ENCODE measurements at places on chromosomes 1 and 21.

DNA sequence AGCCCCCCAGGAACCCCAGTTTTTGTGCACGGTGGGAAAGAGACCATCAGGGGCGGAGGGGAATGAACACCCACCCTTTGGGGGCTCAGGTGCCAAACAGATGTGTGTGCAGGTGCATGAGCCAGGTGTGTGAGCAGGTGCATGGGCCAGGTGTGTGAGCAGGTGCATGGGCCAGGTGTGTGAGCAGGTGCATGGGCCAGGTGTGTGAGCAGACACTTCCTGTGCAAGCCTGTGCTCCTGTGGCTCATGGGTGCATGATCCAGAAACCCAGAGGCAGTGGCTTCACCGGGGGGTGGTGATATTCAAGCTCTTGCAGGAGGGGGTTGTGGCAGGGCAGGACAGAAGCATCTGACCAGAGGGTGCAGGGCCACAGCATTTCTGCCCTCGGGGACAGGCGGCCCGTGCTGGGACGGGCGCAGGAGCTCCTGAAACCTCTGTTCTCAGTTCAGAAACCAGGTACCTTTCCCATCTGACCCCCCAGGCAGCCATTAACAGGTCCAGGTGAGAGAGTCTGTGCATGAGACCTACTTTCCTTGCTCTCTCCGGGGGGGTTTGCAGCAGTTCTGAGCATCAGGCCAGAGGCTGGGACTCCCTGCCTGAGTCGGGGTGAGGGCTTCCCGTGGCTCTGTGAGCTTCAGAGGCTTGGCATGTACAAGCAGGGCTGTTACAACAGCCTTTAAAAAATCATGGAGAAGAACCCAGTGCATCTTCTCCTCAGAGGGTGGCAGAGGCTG is 29.1 kb downstream of the COL18A1 start:
- no peak for DNase-seq

- DNase-seq: no peak
These were observed 33.3 kb downstream of the OSBPL9 start for GRCh38 chr1:51650198-51650597.

DNA sequence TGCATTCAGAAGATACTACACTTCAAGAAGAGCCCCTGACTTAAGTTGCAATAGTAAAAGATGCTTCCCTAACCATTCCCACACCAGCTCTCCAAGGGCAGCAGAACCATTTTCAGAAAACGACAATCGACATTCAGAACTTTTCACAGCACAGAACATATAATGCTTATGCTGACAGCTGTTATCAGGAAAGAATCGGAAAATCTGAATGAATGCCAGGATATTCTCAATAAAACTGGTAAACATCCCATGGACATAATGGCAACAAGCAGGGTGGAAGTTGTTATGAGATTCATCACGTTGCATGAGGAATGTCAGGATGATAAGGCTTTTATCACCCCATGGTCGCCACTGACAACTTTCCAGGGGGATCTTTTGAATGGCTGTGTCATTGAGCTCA is 246.6 kb upstream of the CHRM3 start:
- DNase-seq: no peak

DNA sequence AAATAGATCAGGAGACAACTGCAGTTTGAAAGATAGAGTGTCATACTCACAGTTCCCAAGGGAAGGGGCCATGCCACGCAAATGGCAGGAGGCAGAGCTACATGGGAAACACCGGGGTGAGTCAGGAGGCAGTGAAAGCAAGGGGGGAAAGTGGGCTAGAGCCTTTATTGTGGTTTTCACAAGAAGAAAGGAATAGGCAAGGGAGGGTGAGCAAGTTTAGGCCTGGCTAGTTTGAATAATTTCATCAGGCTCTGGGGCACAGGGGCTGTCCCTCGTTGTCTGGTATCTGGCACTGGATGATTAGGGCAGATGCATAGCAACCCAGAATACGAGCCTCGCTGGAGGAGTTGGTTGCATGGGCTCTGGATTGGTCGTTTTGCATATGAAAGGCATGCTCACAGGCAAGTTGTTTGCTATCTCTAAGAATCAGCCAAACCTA is 17.0 kb upstream of the ITLN2 start:
- DNase-seq: no peak

- peak; percentile 85 for DNase-seq
These were observed 72.2 kb downstream of the CD46 start for GRCh38 chr1:207823880-207824566.

GRCh38 chr1:202202500-202203168 is 9.0 kb downstream of the LGR6 start:
- no peak for DNase-seq

- DNase-seq: peak; percentile 80
These were observed 521 bp upstream of the CDC7 start for GRCh38 chr1:91499904-91500755.

DNA sequence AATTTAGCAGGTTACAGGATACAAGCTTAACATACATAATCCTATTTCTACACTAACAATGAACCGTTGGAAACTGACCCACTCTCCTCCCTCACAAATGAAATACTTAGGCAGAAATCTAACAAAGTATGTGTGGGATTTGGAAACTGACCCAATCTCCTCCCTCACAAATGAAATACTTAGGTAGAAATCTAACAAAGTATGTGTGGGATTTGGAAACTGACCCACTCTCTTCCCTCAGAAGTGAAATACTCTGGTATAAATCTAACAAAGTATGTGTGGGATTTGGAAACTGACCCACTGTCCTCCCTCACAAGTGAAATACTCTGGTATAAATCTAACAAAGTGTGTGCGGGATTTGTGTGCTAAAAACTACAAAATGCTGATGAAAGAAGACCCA is 60.3 kb downstream of the TRAF5 start:
- no peak for DNase-seq

DNA sequence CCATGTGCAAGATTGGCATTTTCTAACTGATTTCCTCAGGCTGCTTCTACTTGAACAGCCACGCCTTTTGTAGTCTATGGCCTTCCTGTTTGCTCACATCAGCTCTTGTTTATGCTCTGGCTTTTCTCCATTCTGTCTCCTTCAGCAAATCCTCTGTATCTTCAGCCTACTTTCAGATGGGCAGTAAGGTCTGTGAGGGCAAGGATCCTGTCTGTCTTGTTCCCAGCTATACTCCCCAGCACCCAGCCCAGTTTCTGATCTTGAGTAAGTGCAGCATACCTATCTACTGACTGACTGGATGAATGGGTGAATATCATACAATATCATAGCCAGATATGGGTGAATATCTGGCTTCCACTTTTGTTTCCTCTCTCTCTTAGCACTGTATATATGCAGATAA is 438.1 kb downstream of the LMO4 start:
- DNase-seq: no peak

- no peak for DNase-seq
These were observed 42.1 kb downstream of the CAMSAP2 start for GRCh38 chr1:200780545-200781369.

- DNase-seq: no peak
These were observed 20.5 kb downstream of the DSTYK start for GRCh38 chr1:205190845-205191577.

GRCh38 chr1:201296352-201296751 is 13.0 kb downstream of the PKP1 start:
- DNase-seq: no peak

- DNase-seq: no peak
These were observed 9.6 kb upstream of the CD34 start for GRCh38 chr1:207920444-207921021.

DNA sequence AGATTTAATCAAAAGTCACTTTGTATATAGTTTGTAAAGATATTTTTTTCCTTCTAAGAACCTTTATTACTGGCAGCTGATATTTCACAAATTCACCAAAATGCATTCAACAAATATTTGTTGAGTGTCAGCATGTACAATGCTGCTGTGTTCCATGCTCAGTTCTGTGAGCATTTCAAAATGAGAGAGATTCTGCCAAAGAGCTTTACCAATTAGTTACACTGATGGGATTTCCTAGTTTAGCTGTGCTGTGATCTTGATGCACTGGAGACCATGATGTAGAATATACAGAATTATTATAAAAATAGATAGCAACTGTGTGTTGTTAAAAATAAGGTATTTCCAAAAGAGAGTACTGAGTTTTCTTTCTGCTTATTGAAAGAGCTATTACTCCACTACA is 225.6 kb downstream of the BRINP3 start:
- no peak for DNase-seq

DNA sequence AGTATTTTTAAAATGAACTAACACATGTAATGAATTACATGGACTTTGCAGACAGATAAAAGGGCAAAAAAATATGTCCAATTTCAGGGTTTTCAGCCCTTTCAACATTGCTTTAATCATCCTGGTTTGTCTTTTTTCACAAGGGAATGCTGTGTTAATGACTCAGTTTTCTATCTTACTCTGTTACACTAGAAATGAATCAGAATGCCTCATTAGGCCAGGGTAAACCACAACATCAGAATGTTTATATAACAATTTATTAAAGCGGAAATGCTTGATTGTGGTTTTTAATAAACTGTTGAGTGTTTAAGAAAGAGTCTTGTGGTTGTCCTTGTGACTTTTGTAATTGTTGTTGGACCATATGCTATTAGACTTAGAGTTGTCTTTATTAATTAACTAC is 13.5 kb downstream of the GORAB start:
- no peak for DNase-seq

DNA sequence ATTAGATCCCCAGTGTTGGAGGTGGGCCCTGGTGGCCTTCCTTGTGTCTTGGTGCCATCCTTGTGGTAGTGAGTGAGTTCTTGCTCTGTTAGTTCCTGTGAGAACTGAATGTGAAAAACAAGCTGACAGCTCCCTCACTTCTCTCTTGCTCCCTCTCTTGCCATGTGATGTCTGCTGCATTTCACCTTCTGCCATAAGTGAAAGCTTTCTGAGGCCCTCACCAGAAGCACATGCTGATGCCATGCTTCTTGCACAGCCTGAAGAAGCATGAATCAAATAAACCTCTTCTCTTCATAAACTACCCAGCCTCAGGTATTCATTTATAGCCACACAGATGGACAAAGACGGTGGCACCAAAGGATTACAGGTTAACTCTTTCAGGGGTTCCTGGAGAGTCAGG is 166.1 kb upstream of the ETV3 start:
- no peak for DNase-seq

DNA sequence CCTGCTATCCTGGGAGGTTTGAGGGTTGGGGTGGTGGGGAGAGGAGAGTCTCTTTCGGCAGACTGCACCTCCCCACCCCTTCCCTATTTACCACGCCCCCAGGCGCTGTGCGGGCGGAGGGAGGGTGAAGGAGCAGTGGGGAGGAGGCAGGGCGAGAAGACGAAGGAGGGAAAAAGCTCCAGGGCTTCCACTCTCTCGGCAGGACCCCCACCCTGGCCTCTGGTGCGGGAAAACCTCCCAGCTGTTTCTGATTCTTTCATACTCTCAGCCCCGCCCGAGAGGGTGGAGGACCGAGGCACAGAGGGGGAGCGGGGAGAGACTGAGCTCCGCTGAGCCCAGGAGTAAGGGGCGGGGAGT is 866 bp upstream of the WNT2B start:
- no peak for DNase-seq

- DNase-seq: no peak
These were observed 31.8 kb downstream of the EPHA8 start for GRCh38 chr1:22595108-22595507.

DNA sequence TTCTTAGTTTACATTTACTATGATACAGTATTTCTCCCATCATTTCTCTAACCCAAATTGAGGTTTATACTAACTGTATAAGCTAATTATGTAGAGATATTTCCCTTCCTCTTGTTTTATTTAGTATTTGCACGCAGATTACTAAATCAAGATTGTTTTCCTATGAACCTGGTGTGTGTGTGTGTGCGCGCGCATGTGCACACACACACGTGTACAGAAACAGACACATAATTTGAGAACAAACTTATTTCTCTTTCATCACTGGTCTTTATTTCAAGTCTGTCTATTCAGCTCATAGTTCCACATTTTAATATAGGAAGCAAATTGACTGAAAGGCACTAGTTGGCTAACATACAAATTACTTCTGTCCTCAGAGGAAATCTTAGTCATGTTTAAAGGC is 19.7 kb upstream of the COL24A1 start:
- DNase-seq: no peak

DNA sequence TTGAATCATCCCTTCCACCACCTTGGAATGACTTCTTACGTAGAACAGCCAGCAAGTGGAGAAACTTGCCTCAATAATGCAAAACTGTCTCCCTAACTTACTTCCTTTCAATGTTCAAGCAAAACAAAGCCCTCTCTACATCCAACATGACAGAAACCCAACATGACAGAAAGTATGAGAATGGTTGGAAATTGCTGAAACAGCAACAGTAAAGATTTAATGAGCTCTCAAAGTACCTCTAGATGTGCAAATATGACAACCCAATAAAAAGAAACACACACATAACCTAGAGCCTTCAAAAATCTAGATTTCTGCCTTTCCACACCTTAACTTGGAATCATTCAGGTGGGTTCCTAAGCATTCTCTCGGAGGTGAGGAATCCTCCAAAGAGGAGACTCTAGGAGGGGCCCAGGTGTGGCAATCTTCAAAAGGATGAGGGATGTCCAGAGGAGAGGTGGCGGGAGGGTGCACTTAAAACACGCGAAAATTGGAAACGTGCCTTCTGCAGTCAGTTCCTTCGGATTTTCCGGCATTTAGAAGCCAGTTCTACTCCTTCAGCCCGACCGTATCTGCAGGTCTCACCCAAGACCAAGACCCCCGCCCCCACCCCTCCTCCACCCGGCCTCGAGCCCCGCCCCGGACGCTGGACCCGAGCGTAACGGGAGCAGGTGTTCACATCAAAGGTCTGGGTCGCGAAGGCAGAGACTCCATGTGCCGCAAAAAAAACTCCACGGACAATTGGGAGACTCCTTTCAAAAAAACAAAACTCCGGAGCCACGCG is 996 bp upstream of the MGST3 start:
- DNase-seq: no peak

GRCh38 chr1:1325288-1326074 is 879 bp downstream of the CPTP start:
- DNase-seq: no peak

- no peak for DNase-seq
These were observed 146.2 kb upstream of the TMEM51 start for GRCh38 chr1:15007368-15007767.

DNA sequence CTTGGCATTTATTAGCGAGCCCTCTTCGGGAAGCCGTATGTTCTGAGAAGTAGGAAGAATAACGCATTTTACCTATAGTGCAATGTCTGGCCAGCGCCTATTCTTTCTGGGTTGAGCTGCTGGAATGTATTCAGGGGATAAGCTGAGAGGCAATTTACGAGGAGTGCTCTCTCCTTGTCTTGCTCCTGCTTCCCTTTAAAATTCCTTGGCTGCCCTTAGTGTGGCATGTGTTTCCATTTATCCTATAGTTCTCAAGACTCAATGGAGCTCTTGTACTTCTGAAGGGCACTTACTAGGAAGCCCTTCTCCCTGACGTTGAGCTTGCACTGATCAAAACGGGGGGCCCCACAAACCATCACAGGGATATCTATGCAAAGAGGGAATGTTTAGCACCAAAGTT is 364.6 kb downstream of the DISC1 start:
- no peak for DNase-seq

GRCh38 chr1:193077991-193078390 is 18.6 kb downstream of the RO60 start:
- DNase-seq: no peak

- DNase-seq: peak; percentile 81
These were observed 68.5 kb downstream of the GIPC2 start for GRCh38 chr1:78114034-78114956.

Measured in Kasumi-1 (cell line).